ENCODE measurements at places on chromosomes 16 and 17.

GRCh38 chr17:76435751-76436150, 17.2 kb downstream of the UBE2O start:
- no peak for DNase-seq

DNA sequence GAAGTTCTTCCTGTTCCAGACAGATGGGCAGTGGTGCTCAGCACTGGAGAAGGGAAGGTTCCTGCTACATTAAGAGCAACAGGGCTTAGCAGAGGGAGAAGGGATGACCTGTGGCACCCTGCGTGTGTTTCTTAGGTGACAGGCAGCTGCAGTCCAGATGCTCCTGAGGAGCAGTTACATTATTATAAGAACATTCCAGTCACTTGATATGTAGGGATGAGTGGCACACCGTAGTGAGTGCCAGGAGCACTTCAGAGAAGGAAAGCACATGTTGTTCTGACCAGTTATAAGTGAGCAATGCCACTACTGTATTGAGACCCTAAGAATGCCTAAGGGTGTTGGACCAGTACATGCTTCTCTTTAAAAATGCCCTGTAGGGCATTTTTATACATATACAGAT, 39.9 kb upstream of the MRC2 start:
- no peak for DNase-seq

- DNase-seq = no peak
Measured at GRCh38 chr16:23362460-23363317, 60.6 kb downstream of the SCNN1B start.

GRCh38 chr17:34725725-34726124, 146.3 kb downstream of the TMEM132E start:
- DNase-seq = no peak
